ENCODE measurements at places on chromosomes 4 and X.

DNA sequence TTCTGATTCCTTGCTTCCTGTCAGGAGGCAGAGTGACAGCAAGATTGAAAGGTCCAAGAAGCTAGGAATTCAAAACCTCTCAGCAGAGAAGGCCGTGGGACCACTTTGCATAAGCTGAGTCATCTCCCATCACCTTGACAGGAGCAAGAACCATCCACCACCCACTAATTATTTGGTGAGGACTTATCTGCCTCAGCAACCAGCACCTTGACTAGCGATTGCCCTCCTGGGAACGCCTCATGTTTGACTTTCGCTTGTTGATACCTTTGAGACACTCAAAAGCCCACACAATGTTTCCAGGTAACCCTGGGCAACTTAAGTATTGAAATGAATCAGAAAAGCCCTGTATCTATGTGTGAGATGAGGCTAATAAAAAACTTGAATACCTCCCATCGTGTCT is 233.5 kb upstream of the GYPA start:
- DNase-seq, result no peak

DNA sequence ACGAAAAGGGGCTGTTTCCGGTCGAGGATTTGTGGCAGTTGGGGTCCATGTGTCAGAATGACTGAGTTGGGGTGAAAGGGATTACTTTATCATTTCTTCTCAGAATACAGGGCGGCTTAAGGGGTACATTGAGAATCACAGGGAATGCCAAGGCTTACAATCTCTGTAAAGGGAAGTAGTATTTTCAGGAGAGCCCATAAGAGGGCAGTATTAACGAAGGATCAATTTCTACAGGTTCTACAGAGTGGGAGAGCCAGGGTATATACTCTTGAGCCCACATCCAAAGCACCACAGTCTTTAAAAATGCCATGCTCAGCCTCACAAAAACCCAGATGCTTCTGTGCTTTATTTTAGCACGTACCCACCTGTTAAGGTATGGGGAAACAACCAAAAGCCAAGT is 67.7 kb upstream of the ZXDA start:
- DNase-seq, result no peak

DNA sequence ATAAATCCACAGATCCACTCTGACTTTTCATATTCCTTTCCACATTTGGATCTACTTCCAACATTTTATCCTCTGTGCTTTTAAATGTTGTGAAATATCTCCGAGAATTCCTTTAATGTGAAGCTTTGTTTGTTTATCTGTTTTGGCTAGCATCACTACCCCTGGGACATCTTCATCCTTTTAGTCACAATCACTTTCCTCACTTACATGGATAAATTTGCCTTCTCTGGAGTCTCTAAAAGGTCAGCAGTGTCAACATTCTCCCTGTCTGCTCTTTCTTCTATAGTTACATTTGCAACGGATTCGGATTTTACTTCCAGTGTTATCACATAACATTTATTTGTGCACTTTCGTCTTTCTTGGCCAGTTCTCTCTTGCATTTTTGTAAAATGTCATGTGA is 34.2 kb upstream of the LRAT start:
- no peak for DNase-seq

DNA sequence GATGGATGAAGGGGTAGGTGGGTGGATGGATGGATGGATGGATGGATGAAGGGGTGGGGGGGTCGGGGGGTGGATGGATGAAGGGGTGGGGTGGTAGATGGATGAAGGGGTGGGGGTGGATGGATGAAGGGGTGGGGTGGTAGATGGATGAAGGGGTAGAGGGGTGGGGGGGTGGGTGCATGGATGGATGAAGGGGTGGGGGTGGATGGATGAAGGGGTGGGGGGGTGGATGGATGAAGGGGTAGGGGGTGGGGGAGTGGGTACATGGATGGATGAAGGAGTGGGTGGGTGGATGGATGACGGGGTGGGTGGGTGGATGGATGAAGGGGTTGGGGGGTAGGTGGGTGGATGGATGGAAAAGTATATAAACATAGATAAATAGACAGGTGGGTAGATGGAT is 74.2 kb downstream of the PRKX start:
- no peak for DNase-seq

DNA sequence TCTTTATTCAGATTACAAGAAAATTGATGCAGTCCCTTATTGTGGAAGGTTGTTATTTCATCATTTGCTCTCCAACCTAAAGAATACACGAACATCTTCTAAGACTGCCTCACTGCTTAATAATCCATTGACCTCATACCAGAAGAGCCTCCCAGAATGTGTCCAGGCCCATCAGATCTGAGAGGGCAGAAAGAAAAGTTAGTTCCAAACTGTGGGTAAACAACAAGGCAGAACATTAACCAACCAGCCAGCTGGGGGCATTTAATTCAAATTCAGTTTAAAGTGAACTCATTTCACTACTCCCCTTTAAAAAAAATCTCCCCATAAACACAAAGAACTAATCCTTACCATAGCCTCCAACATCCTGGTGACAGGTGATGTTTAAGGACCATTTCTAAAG is 13.8 kb downstream of the GPC4 start:
- DNase-seq, result no peak

GRCh38 chr4:183984566-183984965 is 79.5 kb downstream of the STOX2 start:
- no peak for DNase-seq

Measured in activated CD8-positive, alpha-beta memory T cell treated with anti-CD3 and anti-CD28 coated beads for 4 hours (primary cell).